ENCODE measurements at places on chromosomes 5 and 9.

DNA sequence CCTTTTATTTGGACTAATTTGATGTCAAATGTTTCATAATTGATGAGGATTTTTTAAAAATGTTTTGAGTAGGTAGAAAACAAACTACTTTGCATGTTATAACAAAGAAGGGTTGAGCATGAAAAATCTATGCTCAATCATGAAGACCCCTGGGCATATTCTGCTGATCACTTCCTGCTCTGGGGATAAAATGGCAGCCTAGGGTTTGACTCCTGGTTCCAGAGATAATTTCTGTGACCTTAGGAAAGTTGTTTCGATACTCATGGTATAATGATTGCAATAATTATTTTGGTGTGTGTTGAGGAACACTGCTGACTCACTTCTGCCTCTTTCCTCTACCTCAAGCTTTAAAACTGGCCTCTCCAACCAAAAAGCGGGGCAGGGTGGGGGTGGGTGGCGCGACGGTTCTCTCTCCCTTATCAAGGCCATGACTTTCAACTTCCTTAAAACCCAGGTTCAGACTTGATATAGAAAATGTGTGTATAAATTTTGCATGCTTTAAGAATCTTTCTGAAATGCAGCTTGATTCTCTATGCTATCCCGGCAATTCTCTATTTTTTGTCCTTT lies 6.0 kb upstream of the PIP5K1B start:
- DNase-seq = no peak

DNA sequence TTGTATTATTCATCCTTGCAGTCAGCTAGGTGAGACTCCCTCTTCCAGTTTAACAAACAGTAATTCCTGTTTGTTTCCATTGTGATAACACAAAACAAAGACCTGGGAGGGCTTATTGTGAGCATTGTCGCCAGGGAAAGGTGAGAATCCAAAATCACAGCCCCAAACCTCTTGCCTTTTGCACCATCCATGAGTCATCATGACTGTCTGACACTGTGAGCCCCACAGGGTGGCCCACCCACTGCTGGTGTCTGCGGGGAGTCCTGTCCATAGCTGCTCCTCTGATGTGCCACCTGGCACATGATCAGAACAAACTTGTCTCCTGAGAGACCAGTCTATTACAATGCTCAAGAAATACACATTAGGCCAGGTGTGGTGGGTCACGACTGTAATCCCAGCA lies 33.7 kb upstream of the S1PR3 start:
- DNase-seq = peak; percentile 44

DNA sequence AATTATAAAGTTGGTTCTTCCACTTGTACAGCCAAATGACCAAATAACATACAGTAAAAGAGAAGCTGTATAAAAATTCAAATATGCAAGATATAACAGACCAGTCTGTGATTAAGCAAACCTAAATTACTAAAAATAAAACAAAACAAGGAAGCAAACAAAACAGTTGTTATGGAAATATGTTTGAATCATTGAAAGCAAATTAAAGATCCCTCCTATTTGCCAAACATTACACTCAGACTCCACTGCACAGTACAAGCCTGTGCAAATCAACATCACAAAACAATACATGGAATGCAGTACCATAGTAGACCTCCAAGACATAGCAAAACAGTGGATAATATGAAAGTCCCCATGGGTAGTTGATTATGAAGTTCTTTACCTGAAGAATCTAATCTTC lies 288.1 kb upstream of the PTGER4 start:
- no peak for DNase-seq

- DNase-seq = no peak
Measured at GRCh38 chr5:91864962-91865361, 481.8 kb upstream of the ARRDC3 start.

GRCh38 chr5:150946351-150946905 lies 41.6 kb upstream of the ZNF300 start:
- no peak for DNase-seq

DNA sequence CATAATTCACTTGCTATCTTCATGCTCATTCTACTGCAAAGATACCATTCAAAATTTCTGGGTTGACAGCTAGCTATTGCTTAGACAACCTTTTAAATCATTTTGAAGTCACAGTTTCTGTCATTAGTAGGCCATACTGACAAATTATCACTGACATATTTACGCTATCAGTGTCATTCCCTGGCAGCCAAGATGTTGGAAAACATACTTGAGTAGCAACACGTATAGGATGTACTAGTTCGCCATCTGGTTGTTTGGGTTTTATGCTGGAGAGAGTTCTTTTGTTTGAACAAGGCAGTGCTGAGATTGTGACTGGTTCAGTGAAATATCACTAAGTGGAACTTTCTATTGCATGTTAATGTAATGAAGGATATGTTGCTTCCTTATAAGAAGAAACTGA lies 621.9 kb downstream of the DTWD2 start:
- DNase-seq = no peak

DNA sequence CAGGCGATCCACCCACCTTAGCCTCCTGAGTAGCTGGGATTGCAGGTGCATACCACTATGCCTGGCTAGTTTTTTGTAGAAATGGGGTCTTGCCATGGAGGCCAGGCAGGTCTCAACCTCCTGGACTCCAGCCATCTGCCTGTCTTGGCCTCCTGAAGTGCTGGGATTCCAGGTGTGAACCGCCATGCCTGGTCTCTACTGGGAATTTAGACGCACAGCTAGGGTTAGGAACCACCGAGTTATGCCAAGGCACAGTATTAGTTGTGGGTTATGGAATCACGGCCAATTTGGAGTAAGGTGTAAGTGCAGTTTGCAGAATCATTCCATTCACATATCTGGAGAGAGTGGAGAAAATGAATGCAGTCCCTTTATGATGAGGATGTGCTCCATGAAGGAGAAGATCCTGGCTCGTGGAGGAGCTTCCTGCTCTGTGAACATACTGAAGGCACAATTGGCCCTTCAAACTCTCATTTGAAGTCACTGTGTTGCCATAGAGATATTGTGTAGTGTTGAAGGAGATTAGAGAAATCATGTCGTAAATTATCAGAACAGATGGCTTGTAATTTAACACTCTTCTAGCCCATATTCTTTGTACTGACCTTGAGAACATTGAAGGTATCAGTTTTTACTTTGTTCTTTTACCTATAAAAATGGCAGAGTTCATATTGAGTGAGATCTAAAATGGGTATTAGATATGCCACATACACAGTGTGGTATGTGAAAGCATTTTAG lies 18.8 kb downstream of the TRIO start:
- no peak for DNase-seq

GRCh38 chr9:132218208-132218607 lies 56.4 kb downstream of the NTNG2 start:
- no peak for DNase-seq

GRCh38 chr5:173962436-173962972 lies 26.5 kb upstream of the C5orf47 start:
- DNase-seq = no peak

- no peak for DNase-seq
Measured at GRCh38 chr9:31486630-31487029, 897.8 kb upstream of the ACO1 start.

DNA sequence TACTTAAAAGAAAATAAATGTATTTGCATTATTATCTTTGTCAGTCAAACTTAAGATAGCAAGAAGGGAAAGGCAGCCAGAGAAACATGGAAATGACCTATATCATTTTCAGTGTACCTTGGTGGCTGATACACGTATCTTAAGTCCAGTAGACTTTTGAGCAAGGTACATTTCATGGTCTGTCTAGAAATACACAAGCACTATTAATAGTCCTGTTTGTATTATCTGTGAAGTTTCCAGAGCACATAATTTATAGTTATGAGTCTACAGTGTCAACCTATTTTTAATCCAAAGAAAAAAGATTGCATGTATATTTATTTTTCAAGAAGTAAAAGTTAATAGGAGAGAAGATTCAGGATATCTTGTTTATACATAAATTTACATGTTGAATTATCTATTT lies 95.7 kb downstream of the IZUMO3 start:
- DNase-seq = no peak

GRCh38 chr9:33480976-33481375 lies 7.3 kb upstream of the NOL6 start:
- no peak for DNase-seq

DNA sequence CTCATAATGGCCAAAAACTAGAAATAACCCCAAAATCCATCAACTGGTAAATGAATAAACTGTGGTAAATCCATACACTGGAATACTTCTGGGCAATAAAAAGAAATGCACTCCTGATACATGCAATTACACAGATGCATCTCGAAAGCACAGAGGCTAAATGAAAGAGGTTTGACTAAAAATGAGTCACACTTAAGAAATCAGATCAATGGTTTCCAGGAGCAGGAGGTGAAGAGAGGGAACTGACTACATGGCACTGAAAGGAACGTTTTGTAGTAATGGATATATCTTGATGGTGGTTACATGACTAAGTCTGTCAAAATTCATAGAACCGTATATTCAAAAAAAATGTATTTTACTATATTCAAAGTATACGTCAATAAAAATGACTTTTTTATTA lies 42.4 kb downstream of the STRBP start:
- DNase-seq = no peak

DNA sequence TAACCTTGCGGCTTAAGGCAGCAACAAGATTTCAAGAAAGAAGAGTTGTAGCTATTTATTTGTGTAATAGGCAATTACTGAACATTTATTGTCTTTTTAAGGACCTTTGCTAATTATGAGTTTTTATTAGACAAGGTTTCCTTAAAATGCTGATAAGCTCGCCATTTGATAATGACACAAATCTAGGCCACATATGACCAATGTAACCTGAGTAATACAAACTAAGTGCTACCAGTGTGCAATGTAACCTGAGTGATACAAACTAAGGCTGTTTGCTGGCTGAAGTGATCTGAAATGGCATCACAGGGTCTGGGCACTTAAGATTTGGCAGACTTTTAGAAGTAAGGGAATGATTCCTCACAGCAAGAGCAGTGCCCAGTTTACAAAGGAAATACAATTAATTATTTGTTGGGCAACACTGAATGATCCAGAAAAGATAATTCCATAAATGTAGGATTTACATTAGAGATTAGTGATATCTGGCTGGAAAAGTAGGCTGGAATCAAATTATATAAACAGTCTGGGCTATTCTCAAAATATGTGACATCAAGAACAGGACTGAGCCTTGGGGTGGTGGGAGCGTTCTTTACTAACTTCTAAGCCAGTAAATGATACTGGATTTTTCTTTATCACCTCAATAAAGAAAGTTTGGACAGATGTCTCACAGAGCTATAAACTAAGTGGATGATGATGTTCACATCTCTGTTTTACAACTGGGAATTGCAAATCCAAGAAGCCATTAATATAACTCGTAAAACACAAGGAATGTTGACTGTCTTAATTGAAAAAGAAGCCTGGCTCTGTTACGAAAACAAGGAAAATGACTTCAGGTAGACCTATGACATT lies 54.8 kb downstream of the MRPS27 start:
- DNase-seq = no peak

- DNase-seq = no peak
Measured at GRCh38 chr5:41960481-41960880, 35.4 kb downstream of the FBXO4 start.

DNA sequence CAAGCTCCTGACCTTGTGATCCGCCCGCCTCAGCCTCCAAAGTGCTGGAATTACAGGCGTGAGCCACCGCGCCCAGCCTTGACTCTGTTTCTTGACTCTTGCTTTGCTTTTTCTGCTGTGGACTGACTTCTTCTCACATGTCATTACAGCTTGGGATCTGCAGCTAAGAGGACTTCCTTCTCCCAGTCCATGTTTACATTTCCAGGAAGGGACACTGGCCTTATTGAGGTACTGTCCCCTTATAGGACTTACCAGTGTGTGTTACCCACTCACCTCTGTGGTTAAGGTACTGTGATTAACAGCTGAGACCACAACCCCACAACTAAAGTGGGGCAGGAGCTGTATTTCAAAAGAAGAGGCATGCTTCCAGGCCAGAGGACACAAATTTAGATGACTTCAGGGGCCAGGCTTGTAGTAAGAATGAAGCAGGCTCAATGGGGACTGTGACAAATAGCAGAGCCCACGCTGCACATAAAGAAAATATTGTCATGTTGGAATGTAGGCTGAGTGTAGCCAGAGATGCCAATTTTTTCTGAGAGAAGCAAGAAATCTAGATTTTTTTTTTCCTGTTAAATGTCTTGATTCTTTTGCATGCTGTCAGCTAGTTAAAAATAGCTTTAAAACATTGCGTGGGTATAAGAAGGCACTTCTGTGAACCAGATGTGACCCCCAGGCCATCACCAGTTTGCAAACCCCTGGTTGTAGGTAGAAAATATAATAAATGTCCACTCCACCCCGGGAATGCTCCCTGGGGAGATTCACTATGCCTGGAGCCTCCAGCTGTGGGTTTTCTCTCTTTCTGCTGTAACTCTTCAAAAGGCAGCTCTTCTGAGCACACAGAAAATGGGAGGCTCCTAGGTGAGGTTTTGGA lies 75.0 kb downstream of the PTPDC1 start:
- no peak for DNase-seq
